ENCODE measurements at places on chromosomes 11 and 22.

DNA sequence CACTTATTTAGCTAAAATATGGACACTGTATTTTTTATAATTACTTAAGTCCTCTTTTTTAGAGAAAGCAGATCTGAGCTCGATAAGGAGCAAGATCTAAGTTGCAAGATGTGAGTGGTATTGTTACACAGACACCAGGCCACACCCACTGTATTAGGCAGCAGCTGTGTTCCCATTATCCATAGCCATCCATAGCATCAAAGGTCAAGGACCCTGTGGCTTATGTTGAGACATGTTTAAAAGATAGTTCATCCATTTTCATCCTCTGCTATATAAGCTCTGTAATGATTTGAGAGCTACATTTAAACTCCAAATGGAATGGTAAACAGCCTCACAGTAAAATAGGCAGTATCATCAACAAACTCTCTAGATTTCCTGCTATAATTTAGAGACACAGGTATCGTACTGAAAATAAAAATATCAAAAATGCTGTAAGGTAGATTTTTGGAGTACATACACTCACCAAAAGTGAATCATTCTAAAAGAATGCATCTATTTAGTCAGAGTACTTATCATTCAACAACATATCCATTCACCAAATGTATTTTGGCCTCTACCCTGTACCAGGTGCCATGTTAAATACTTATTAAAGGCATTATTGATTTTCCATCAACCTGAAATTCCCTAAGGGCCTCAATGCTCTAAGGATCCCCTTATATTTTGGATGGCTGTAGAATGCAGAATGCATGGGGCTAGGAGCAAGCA, 574.0 kb downstream of the LRRC4C start:
- DNase-seq: no peak

- no peak for DNase-seq
Measured at GRCh38 chr11:45806072-45806933, 1.4 kb downstream of the SLC35C1 start.

GRCh38 chr11:128174465-128175291, 412.7 kb downstream of the ETS1 start:
- no peak for DNase-seq

- no peak for DNase-seq
Measured at GRCh38 chr11:93498641-93499040, 44.5 kb downstream of the SMCO4 start.

DNA sequence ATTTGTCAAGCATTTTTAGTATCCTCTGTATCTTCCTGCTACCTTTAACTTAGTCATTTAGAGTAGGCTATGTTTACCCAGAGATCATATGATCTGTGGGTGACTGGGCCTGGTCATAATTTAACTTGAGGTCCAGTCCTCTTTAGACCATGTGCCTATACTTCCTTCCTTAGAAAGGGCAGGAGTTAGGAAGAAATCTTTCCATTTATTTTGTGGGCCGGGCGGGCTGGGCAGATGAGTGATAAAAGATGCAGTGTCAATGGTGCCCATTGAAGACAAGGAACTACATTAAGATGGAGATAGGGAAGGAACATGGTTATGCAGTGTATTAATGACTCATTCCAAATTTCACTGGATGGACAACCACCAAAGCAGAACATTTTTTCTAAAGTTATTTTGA, 30.9 kb upstream of the PDE3B start:
- no peak for DNase-seq

DNA sequence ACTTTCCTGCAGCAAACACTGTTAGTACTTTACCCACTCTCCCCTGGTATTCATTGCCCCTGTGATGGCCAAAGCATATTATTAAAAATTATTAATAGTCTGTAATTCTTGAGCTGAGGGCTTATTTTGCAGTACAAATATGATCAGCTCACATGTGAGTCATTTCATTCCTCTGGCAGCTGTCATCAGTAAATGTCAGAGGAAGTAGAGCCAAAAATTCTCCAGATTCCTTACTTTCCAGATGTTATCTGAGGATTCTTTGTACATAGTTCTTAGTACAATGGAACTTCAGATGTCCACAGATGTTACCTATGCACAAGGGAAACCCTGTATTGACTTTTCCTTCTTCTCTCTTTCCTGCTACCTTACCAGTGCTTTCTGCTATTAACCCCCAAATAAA, 12.5 kb downstream of the OR5B3 start:
- DNase-seq: no peak
